Endothelial cell of umbilical vein (primary cell): ENCODE measurements at places on chromosomes 1 and 21. TPM values are rescaled to one million over a fixed set of nuclear protein-coding genes. Genes with fewer than 3 reads are reported as not detected.

The SOX13 gene
- 50.4 and 57.7 TPM in 2 replicates for polyA plus RNA-seq

DNA sequence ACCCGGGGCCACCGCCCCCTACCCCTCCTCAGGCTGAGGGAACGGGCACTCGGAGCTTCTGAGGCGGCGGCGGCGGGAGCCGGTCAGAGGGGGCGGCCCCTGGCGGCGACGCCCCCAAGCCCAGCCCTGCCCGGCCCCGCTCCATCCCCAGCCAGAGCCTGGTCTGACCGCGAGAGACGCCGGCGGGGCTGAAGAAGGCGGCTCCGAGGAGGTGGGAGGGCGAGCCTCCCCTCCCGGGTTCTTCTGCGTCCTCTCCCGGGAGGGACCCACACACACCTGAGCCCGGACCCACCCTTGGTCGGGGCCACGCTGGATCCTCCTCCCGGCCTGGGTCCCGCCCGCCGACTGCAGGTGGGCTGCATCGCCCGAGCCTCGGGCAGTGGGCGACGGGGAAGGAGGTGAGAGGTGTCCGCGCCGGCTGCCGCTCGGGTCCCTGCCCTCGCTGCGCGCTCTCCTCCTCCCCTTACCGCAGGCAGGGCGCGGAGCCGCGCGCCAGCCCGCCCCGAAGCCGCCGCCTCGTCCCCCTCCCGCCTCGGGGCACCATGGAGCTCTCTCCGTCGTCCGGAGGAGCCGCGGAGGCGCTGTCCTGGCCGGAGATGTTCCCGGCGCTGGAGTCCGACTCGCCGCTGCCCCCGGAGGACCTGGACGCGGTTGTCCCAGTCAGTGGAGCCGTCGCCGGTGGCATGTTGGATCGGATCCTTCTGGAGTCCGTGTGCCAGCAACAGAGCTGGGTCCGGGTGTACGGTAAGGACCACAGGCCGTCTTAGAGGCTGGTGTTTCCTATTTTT lies at the start of gene RASAL2:
Gene RASAL2 (plus strand): TSS at position 154 of the 788 bp plus-strand sequence. CDS start 389 bp downstream, at position 543.
- peak; percentile 70 for DNase-seq

DNA sequence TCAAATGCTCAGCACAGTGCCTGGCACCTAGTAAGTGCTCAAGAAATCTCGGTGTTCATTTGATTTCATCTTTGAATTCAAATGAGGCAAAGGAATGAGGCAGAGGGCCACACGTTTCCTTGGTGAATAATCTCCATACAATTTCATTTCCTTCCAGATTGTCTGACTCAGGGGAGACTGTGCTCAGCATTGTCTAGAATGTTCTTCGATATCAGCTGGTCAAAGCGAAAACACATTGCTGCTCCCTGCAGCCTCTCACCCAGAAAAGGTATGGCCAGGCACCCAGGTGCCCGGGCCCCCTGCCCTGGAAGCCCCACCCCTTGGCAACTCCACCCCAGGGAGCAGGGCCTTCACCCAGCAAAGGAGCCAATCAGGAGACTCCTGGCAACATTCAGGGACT lies 55.8 kb downstream of the FBXO2 start:
- DNase-seq = no peak

The SPOCD1 gene
- 33.0 and 40.1 TPM in 2 replicates for polyA plus RNA-seq

DNA sequence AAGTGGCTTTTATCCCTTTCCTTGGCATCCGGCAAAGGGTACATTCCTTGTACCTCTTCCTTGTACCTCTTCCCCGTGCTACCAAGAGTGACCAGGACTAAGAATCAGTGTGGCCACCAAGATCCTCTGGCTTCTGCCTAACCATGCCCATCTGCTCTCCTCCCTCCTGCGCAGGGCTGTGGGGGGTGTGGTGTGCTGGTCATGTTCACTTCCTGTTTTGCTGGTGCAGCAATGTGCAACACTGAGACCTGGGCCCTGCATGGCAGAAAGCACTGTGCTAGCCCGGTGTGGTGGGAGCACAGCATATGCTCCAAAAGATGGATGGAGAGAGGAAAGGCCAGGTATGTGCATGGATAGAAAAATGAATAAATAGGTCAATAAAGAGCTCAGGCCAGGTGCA lies 33.3 kb upstream of the TENT5C start:
- DNase-seq = no peak

GRCh38 chr1:218717575-218717974 lies 372.4 kb downstream of the TGFB2 start:
- peak; percentile 65 for DNase-seq

The IARS2 gene
- 9.2 and 15.5 TPM in 2 replicates for polyA plus RNA-seq

The OR6F1 gene
- not detected in 2 replicates for polyA plus RNA-seq

DNA sequence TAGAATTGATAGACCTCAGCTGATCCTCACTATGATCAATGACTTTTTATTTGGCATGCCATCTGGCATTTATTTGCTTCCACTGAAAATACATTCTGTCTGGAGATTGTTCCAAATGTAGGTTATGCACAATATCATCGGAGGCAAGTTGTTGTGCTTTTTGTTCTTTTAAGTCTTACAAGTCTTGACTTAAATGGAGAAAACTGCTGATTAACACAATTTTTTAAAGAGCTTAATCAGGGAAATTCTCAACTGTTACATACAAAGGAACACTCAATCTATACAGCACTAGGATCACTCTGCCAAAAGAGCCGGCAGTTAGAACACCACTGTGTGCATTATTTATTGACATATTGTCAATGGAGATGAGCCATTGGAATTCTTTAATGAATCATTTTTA lies 19.2 kb downstream of the CYYR1 start:
- no peak for DNase-seq

DNA sequence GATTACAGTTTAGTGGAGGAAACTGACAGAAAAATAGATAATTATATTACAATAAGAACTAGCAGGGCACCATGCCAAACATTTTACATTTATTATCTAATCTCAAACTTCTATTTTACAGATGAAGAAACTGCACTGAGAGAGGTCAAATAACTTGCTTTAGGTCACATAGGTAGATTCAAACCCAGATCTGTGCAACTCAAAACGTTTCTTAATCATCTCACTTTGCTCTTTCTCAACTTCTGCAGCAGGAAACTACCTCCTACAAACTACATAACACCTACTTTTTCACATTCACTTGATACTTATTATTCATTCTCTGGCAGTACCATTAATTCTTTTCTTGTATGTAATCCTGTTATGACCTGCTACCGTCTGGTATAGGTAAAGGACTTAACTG lies 49.9 kb upstream of the BCL10 start:
- no peak for DNase-seq

The ABCA4 gene
- polyA plus RNA-seq = 2.3 and 2.5 TPM in 2 replicates

- no peak for DNase-seq
These were observed 72.9 kb downstream of the AGPAT3 start for GRCh38 chr21:43937891-43938309.
